ENCODE measurements at places on chromosomes 16 and 17. TPM values are rescaled to one million over a fixed set of nuclear protein-coding genes. Genes with fewer than 3 reads are reported as not detected.

Gene WSCD1
- total RNA-seq = 11.1 TPM

Gene NOTUM
- 0.60 TPM for total RNA-seq

Gene CD300H
- not detected for total RNA-seq

Gene TSPAN10
- total RNA-seq = 4.0 TPM

Gene SRL
- 0.09 TPM for total RNA-seq

Gene CCL4
- not detected for total RNA-seq

Gene ELOB
- total RNA-seq = 207 TPM

Gene TMEM235
- not detected for total RNA-seq

Gene HSF4
- 6.8 TPM for total RNA-seq

Gene MT1F
- total RNA-seq = 6.3 TPM

GRCh38 chr17:79838522-79839274, 542 bp downstream of the CBX4 start:
- peak; percentile 39 for DNase-seq

DNA sequence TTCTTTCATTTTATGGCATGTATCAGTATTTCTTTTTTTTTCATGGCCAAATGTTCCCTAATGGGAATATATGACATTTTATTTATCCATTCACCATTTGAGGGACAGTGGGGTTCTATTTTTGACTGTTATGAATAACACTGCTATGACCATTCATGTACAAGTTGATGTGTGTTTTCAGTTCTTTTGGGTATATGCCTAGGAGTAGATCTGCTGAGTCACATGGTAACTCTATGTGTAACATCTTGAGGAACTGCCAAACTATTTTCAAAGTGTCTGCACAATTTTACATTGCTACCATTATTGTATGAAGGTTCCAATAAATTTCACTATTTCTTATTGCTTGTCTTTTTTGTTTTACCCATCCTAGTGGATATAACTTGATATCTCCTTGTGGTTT, 223.0 kb downstream of the TANC2 start:
- DNase-seq = no peak

DNA sequence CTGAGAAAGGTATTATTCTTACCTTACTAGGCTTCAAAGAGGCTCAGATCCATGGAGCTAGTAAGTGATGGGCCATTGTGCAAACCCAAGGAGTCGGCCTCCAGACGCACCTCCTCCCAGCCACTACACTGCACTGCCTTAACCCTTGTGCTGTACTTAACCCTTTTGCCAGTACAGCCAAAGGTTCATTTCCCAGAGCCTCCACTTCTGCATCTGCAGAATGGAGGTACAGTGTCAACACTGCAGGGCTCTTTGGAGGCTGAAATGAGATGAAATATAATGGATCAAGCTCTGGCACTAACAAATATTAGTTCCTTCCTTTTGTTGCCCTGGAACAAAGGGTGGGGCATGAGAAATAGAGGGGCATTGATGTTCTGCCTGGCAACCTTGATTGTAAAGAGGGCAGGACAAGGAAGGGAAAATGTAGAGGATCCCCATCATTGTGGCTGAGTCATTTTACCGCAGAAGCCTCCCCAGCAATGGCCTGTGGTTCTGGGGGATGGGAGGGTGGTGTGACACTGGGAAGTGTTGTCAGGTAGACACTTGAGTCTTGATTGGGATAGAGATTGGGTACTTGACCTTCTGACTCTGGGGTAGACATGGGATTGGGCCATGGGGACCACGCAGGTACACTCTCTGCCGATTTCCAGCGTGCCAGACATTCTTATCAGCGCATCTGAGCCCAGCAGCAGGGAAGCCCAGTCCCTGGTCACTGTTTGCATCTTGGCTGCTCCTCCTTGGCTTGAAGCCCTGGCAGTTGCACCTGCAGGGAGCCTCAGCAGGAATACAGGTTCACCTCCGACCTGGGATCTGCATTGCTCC, 84.0 kb downstream of the MSI2 start:
- no peak for DNase-seq

DNA sequence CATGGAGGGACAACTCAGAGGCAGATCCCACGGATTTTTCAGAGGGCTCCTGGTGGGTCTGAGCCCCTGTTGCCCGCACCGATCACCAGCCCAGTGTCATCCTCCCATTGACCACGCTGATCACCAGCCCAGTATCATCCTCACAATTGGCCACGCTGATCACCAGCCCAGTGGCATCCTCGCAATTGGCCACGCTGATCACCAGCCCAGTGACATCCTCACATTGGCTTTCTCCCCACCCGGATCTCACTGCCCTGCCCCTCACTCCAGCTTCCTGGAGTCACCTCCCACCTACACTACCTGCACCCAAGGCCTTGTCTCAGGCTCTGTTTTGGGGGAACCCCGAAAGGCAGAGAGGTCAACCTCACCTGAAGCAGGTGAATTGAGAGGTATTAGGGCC, 358.2 kb upstream of the TNRC6C start:
- no peak for DNase-seq

DNA sequence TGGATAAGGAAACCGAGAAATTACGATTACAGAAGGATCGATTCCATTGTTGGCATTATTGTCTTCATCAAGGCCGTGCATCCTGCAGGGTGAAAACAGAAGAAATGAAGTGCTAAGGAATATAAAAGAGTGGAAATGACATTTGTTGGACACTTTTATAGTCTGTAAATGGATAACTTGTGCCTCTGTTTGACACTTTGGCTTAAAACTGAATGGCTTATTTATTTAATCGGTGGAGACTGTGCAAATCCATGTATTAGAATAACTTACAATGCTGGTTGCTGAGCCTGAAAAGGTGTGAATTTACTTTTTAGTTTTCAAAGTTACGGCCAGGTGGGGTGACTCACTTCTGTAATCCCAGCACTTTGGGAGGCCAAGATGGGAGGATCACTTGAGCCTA, 31.4 kb downstream of the ITGB3 start:
- no peak for DNase-seq

GRCh38 chr16:22320572-22321339, 23.5 kb downstream of the POLR3E start:
- no peak for DNase-seq

GRCh38 chr16:66166490-66166889, 200.0 kb upstream of the CDH5 start:
- DNase-seq = no peak

DNA sequence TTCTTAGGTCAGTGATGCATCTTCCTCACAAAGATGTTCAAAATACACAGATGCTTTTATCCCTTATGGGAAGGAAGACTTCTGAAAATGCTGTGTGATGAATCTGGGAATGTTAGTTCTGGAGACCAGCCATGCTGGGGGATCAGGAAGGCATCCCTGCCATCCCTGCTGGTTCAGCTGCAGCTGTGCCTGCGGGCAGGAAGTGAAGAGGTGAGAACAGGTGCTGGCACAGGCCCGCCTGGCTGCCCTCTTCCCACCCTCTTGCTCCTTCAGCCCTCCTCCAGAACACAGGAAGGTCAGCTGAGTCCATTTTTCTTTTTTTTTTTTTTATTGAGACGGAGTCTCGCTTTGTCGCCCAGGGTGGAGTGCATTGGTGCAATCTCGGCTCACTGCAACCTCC, 15.2 kb downstream of the RAB11FIP3 start:
- DNase-seq = no peak

DNA sequence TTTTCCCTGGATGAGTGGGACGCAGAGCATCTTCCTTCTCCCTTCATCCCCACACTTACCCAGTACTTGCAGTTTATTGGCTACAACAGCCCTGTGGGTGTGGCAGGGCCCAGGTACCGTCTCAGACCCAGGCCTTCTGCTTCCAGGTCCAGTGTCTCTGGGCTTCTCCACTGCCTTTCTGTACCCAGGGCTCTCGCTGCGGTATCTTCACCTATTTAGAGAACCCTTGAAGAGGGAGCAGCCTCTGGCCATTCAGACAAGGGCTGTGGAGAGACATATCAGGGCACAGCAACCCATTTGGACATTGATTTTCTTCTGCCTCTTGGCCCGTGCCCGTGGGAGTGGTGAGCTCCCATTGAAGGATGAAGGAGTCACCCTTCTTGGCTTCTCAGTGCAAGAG, 17.3 kb downstream of the TBX4 start:
- no peak for DNase-seq

DNA sequence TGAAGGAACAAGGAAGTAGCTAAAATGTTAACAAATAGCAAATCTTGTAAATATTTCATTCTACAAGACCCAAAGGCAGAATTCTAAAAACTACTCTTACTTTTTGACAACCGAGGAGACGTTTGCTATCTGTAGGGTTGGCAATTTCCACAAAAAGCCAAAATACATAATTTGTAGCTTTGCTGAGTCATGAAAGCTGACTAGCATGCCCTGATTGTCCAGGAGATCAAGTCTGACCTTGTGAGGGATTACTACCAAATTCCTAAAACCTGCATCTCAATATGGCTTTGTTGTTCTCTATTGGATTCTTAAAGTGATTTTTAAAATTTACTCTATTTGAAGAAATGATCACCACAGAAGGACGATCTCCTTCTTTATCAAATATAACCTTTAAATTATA, 10.8 kb downstream of the DNAJA2 start:
- DNase-seq = no peak

GRCh38 chr17:51085150-51085805, 35.4 kb downstream of the SPAG9 start:
- no peak for DNase-seq

DNA sequence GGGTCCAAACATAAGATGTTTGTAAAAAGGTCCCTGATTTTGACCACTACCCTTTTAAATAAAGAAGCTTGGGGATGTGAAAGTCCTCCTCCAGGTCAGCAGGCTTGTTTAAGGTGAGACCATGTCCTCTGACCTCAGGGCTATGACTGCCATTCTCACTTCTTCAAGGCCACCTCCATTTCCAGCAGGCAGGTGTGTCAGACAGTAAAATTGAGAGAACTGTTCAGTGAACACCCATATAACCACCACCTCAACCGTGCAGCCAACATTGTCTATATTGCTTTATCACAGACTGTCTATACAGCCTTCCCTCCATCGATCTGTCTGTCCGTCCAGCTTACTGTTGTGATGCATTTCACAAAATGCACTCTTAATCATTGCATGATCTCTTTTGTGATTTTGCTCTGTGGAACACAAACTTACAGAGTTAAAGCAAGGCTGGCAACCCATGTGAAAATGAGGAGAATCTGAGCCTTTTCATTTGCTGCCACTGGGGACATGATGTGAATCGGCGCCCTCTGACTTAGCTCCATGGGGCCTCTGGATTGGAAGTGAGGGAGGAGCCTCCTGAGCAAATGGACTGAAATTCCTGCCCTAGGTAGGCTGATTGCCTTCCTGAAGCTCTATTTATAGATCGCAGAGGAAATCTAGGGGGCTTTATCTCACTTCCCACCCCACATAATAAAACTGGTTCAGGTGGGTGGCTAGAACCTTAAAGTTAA, 53.8 kb downstream of the ZNRF1 start:
- no peak for DNase-seq

DNA sequence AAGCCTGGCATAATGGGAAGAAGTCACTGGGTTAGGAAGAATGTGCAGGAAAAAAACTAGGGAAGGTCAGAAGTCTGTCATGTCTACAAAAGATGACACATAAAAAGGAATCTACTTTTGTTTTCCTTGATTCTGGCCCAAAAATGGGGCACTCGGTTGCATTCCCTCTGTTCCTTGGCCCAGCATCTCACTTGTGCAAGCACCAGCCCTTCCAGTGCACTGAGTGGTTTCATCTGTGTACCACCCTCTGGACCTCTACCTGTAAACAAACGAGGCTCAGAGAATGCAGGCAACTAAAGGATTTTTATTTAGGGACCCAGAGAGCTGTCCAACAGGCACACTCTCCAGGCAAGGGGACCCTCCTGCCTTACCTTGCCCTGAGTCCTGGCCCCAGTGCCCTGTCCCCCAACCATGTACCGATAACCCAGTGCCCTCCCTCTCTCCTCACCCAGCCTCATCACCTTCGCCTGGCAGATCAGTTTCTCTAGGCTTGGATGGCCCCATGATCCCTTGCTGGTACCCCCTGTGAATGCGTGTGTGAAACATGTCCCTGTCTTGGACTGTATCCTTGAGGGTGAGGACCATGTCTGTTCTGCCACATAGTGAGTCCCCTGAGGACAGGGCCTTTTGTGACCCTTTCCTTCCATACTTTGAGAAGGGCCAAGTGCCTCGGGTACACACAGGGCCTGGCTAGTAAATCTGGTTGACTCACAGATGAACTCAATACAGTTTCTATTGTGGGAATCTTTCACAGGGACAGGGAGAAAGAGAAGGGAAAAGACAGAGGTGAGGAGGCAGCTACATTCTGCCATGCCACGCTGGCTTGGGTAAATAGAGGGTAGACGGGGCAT, 13.3 kb downstream of the NXPH3 start:
- DNase-seq = no peak

DNA sequence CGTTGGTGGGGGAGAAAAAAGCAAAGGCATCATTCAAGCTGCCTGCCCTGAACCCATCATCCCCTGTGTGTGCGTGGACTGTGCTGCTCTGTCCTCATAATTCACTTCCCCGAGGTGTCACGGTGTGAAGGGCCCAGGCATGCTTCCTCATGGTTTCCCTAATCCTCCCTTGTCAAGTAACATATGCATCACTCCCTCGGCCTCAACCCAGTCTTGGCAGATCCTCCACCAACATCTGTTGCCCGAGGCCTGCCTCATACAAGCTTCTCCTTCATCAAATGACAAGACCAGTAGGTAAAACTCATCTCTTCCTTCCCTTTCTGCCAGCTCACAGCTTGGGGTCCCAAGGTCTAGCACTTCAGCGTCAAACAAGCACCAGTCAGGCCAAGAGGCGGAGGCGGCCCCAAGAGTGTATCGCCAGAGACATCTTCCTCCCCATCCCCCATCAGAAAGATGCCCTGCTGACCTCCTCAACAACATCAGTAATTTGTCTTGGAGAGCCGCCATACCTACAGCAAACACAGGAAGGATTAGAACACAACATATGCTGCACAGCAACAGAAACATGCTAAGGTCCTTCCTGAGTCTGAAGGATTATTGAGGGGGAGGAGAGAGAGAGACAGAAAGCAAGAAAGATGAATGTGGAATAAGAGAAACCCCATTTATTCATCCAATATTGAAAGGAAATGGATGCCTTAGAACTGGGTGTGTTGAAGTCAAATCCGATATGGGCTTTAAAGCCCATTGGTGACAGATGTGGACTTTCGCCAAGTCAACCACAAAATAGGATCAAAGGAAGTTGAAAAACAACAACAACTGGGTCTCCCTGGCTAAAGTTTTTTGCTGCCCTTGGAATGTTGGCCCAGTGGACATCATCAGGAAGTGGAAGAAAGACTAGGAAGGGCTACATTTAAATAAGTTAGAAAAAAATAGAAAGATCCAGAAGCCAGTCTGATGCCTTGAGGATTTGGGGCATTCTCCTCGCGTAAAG, 38.4 kb downstream of the SOX9 start:
- no peak for DNase-seq

GRCh38 chr16:57305159-57305811, 20.8 kb upstream of the PLLP start:
- DNase-seq = no peak

Measured in progenitor cell of endocrine pancreas (in vitro differentiated cells).